ENCODE measurements at places on chromosomes 5 and 9.

DNA sequence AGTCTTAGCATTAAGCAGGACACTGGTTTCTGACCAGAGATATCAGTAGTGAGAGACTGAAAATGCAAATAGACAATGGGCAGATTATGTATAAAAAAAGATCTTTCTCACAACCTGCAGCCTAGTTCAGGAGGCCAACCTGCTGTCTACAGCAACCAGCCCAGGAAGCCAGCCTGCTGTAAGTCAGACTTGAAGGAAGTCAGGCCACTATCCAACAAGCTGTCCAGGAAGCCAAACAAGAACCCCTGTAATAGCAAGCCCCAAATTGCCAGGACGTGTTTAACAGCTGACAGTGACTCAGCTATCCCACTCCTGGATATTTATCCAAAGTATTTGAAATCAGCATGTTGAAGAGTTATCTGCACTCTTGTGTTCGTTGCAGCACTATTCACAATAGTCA lies 121.8 kb upstream of the SPIN1 start:
- no peak for DNase-seq

GRCh38 chr9:37624073-37624472 lies 26.7 kb upstream of the FRMPD1 start:
- no peak for DNase-seq

DNA sequence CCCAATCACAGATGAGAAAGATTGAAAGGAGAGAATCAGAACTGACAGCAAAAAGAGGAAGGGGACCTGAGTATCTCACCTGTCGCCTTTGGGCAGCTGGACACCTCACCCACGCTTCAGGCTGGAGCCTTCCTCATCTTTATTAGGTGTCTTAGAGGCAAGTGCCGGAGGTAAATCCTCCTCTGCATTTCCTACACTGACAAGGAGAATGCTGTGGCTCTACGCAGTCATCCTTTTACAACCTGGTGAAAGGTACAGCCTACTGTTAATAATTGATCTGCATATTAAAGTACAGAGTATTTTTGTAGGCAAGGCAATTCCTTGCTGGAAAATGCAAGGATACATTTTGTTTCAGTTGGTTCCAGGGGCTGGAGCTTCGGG lies 34.8 kb downstream of the PRLR start:
- DNase-seq = no peak

DNA sequence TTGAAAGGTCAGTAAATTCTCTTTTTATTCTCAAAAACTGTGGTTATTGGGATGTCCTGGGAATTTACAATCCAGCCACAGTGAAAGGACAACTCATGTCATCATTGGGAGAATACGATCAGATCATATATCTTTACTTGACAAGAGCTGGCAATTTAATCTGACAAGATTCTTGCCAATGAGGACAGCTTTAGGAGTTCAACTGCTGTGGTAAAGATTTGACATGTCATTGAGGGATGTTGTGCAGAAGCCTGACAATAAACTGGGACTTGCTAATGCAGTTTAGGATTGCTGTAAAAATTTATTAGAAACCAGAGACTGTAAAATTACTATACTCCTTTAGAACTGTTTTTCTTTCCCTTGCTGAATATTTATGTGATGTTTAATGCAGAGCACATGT lies 1131.0 kb downstream of the MAT2B start:
- no peak for DNase-seq

DNA sequence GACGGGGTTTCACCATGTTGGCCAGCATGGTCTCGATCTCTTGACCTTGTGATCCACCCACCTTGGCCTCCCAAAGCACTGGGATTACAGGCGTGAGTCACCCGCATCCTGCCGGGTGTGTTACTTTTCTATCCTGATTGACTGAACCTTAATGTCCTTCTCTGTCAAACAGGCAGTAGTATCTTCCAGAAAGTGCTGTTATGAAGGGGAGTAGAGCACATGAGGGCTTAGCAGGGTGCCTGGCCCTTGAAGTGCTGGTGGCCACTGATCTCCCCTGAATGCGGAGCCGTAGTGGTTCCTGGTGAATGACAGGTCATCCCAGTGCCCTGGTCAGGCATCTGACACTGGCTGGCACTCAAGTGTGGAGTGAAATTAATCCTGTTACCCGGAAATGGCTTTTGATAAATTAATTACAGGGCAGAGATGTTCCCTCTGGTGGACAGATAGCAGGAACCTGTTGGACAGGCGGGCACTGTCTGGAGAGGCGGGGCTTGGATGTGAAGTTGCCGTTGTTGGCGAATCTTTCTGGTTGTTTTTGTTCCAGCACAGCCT lies 28.4 kb downstream of the PRRC2B start:
- peak; percentile 26 for DNase-seq

- DNase-seq = peak; percentile 18
These were observed 40.3 kb upstream of the CLK4 start for GRCh38 chr5:178667101-178667500.

DNA sequence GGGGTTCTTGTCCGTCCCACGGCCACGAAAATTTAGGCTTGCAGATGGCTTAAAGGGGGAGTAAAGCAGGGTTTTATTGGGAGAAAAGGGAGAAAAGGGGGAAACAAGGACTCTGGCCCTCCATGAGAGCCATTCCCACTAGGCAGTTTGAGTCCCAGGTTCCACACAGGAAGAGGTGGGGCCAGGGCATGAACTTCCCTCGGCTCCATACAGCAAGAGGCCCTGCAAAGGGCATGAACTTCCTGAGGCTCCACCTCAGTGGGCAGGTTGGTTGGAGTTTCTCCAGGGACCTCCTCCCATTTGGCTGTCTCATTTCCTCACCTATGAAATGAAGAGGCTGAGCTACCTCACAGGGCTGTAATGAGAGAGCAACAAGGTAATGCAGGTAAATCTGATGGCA lies 229.7 kb downstream of the MAT2B start:
- DNase-seq = no peak

- DNase-seq = peak; percentile 39
These were observed 169.6 kb upstream of the PITX1 start for GRCh38 chr5:135203593-135204036.

GRCh38 chr5:169413416-169413815 lies 112.5 kb upstream of the SLIT3 start:
- DNase-seq = peak; percentile 47

DNA sequence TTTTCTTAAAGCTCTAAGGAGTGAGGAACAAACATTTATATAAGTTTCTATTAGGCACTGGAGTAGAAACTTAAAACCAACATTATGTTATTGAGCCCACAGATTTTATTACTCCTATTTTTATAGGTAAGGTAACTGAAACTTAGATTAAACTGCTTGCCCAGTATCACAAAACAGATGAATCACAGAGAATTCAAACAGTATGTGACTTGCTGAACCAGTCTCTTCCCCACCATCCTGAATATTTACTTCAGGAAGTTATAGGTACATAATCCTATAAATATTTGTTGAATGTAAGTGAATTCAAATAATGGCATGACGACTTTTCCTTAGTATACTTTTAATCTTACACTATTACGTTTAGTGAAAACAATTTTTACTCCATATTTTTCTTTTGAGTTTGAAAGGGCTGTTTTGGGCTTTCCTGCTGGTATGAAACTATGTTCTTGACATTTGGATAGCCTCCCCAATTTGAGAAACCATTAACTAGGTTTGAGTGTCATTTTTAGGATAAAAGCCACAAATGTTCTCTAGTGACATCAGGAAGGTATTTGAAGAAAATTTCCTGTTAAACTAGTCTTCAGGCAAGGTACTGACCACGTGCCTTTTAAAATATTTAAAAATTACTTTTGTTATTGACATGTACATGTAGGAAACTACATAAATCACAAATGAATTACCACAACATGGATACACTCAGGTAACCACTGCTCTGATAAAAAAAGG lies 39.3 kb downstream of the PRRC1 start:
- DNase-seq = no peak

DNA sequence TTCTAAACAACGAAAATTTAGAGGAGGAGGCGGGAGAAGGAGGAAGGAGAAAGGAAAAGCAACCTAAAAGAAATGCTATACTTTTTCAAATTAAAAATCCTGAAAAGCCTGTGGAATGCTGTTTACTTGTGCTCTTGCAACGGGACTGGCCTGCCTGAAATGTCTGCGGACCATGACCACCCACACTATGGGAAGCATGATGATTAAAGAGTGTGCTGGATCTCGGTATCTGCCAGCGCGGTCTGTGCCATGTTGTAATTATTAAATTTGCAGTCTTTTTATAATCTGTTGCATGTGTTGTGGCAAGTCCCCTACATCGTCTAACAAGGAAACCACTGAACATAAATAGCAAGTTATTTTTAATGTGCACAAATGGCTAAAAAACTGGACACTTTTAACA lies 111.4 kb downstream of the FANCC start:
- DNase-seq = peak; percentile 21

- DNase-seq = no peak
These were observed 39.9 kb downstream of the CRB2 start for GRCh38 chr9:123395689-123396511.

- DNase-seq = no peak
These were observed 274.3 kb downstream of the ADAMTSL1 start for GRCh38 chr9:18748251-18748701.

DNA sequence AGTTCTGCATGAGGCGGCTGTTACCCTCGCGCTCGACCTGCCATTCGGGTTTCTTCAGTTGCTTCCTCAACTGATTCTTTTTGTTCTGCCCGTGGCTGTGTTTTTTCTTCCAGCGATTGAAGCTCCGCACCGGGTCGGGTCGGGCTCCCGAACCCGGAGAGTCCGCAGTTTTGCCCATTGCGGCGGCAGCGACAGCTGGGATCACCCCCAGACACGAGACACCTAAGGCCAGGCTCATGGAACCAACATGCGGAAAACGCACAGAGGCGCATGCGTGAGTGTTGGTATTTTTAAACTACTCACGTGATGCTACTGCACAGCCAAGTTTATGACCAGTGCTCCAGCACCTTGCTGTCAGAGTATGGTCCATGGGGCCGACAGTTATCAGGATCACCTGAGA lies 100.0 kb downstream of the SPATA31D1 start:
- no peak for DNase-seq

Measured in EL (cell line).